Adrenal gland (tissue), 19 donors: ENCODE measurements at places on chromosomes 6 and 20.

DNA sequence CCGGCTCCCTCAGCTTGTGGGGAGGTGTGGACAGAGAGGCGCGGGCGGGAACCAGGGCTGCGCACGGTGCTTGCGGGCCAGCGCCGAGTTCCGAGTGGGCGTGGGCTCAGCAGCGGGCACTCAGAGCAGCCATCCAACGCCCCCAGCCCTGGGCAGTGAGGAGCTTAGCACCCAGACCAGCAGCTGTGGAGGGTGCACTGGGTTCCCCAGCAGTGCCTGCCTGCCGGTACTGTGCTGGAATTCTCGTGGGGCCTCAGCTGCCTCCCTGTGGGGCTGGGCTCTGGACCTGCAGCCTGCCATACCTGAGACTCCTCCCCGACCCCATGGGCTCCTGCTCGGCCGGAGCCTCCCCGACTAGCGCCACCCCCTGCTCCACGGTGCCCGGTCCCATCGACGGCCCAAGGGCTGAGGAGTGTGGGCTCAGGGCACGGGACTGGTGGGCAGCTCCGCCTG lies 92.7 kb downstream of the MANEA start:
- H3K4me1 ChIP-seq: no peaks in the 10 kb centered on the region
- no peaks in the 10 kb centered on the region for H3K27me3 ChIP-seq
- no peak for DNase-seq
- H3K27ac ChIP-seq: no peak overlapping the region
- no peak overlapping the region for H3K4me3 ChIP-seq

- H3K27ac ChIP-seq: no peak overlapping the region
- H3K4me1 ChIP-seq: no peaks in the 10 kb centered on the region
- H3K27me3 ChIP-seq: peaks cover 5% of the 10 kb centered on the region
- H3K36me3 ChIP-seq: no peaks in the 10 kb centered on the region
- no peak overlapping the region for H3K4me3 ChIP-seq
Observed at GRCh38 chr6:163132050-163132750, 282.3 kb upstream of the QKI start.

DNA sequence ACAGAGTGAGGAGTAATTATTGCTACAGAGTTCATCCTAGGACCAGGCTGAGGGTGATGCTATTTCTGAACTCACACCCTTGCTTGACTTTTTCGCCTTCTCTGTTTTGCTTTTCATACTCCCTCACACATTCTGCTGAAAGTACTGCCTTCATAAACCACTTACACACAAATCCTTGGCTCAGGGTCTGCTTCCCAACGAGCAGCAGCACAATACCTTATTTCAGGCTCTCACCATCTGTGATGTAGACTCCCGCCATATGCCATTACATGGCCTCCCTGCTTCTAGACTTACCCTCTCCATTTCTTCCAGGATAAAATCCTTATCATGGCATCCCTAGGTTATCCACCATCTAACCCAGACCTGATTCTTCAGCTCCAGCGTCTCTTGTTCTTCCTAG lies 321.3 kb upstream of the SPTLC3 start:
- H3K36me3 ChIP-seq: no peaks in the 10 kb centered on the region
- no peak overlapping the region for H3K27ac ChIP-seq
- no peaks in the 10 kb centered on the region for H3K27me3 ChIP-seq
- H3K4me1 ChIP-seq: no peaks in the 10 kb centered on the region

DNA sequence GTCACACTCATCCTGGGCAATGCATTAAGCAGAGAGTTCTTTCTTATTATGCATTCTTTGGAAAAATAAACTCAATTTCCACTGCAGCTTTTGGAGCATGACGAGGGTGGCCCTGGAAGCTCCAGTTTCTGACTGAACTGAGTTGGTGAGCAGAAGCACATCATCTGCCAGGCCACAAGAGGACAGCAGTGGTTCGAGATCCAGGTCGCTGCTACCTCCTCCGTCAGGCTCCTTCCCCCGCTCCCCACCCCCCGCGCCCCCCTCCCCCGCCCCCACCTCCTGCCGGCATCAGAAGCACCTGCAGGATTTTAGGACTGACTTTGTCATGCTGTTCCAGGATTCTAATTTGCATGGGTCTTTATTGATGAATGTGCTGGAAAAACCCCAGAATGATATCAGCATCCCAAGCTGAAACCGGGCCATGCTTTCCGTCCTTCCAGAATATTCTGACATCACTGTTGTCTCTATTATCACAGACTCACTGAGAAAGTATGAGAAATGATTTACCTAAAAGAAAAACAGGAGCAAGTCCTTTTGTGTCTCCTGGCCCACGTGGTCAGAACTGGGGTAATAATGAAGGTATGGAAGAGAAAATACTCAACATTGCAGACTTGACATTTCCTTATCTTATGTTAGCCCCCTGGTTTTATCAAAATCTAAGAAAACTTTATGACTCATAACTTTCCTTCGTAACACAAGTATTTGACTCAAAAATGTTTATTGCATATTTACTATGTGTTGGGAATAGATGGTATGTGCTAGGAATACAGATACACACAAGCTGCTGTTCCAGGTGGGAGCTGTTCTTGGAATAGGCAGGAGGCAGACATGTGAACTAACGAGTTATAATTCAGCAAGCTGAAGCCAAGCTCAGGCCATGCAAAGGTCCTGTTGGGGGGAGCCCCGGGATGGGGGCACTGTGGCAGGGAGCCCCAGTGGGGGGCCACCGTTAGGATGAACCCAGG lies 220.2 kb upstream of the EXOC2 start:
- H3K4me1 ChIP-seq: no peaks in the 10 kb centered on the region
- no peaks in the 10 kb centered on the region for H3K27me3 ChIP-seq

- DNase-seq: no peak
- no peak overlapping the region for H3K27ac ChIP-seq
- H3K27me3 ChIP-seq: peaks cover 23% of the 10 kb centered on the region
- H3K36me3 ChIP-seq: no peaks in the 10 kb centered on the region
- H3K4me1 ChIP-seq: peaks cover 24% of the 10 kb centered on the region
Observed at GRCh38 chr6:136922685-136923006, 545 bp downstream of the SLC35D3 start.

- H3K4me3 ChIP-seq: no peak overlapping the region
- peak overlapping the region; percentile 33 for H3K27ac ChIP-seq
- DNase-seq: peak; percentile 3
- no peaks in the 10 kb centered on the region for H3K4me1 ChIP-seq
- H3K36me3 ChIP-seq: no peaks in the 10 kb centered on the region
Observed at GRCh38 chr6:1027795-1028569, 283.9 kb upstream of the FOXQ1 start.

- no peaks in the 10 kb centered on the region for H3K4me1 ChIP-seq
- no peak for DNase-seq
- no peak overlapping the region for H3K4me3 ChIP-seq
- no peaks in the 10 kb centered on the region for H3K27me3 ChIP-seq
- no peaks in the 10 kb centered on the region for H3K36me3 ChIP-seq
Observed at GRCh38 chr6:99276747-99277146, 72.7 kb downstream of the FAXC start.

- H3K4me3 ChIP-seq: no peak overlapping the region
- no peaks in the 10 kb centered on the region for H3K4me1 ChIP-seq
- H3K27me3 ChIP-seq: no peaks in the 10 kb centered on the region
- no peak for DNase-seq
- H3K36me3 ChIP-seq: no peaks in the 10 kb centered on the region
- no peak overlapping the region for H3K27ac ChIP-seq
Observed at GRCh38 chr6:145031001-145031400, 704.3 kb downstream of the EPM2A start.

DNA sequence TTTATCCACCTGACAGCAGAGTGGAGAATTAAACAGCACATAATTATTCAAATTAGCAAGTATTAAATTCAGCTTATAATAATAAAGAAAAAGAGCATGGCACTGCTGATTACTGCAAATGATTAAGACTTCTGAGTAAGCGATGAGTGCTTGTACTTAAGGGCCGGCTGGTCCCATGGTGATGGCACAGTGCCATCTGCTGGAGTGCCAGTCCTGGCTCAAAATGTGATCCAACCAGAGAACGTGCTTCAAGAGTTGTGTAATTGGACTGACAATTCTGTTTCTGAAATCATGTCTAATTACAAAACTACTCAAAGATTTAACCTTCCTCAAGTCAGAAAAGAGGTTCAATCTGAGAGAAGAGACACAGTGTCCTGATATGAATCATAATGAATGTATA lies 181.6 kb upstream of the RGS17 start:
- no peaks in the 10 kb centered on the region for H3K4me1 ChIP-seq
- no peak overlapping the region for H3K4me3 ChIP-seq
- no peaks in the 10 kb centered on the region for H3K36me3 ChIP-seq
- H3K27me3 ChIP-seq: peaks cover 4% of the 10 kb centered on the region

GRCh38 chr6:150078788-150079187 lies 9.9 kb upstream of the ULBP3 start:
- H3K27ac ChIP-seq: no peak overlapping the region
- DNase-seq: no peak
- H3K4me3 ChIP-seq: no peak overlapping the region
- H3K36me3 ChIP-seq: no peaks in the 10 kb centered on the region
- no peaks in the 10 kb centered on the region for H3K4me1 ChIP-seq
